ENCODE measurements at places on chromosomes 5 and 9. TPM values are rescaled to one million over a fixed set of nuclear protein-coding genes. Genes with fewer than 3 reads are reported as not detected.

GRCh38 chr5:93201061-93201460 lies 380.0 kb downstream of the NR2F1-AS1 start:
- no peak for DNase-seq

DNA sequence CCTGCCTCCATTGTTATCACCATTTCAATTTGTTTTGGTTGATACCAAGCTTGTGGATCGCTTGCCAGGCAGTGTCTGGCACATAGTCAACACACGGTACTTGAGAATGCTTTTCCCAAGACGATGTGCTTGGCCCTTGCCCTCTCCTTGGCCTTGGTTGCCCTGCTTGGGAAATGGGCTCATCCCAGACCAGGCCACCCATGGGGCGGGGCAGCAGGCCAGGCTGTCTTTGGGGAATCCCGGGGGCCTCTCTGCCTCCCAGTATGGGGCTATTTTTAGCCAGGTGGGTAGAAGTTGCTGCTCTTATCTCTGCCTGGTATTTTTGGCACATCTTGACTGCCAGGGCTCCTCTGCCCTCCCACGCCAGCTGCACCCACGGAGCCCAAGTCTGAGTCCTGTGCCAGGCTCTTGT lies 49.9 kb downstream of the LMX1B start:
- no peak for DNase-seq

- no peak for DNase-seq
Measured at GRCh38 chr5:135846311-135846710, 11.8 kb downstream of the SLC25A48 start.

LEAP2 gene
- total RNA-seq = 3.1 TPM

GRCh38 chr5:62779010-62779422 lies 200.4 kb downstream of the LRRC70 start:
- DNase-seq = no peak

RHOBTB3 gene
- total RNA-seq = 3.5 TPM

- no peak for DNase-seq
Measured at GRCh38 chr5:127960270-127960691, 123.3 kb upstream of the SLC12A2 start.

- no peak for DNase-seq
Measured at GRCh38 chr5:124643336-124643735, 103.1 kb downstream of the ZNF608 start.

GRCh38 chr5:116229131-116229689 lies 144.4 kb downstream of the COMMD10 start:
- no peak for DNase-seq

GRCh38 chr9:83920469-83920926 lies 734 bp downstream of the KIF27 start:
- no peak for DNase-seq

DNA sequence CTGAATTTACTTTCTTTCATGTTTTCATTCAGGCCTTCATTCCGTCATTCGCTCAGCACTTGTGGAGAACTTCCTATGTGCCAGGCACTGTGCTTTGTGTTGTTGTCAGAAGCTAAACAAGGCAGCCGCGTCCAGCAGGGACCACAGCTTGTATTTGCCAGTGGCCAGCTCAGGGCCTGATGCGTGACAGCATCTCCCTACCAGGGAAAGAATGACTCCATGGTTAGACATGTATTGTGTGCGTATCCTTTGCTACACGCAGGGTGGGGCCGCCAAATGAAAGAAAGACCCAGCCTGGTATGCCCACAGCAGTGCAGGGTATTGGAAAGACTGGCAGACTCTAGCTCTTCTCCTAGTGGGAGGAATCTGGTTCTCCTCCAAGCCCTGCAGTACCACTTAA lies 4.7 kb upstream of the COL27A1 start:
- DNase-seq = no peak

ABO gene
- not detected for total RNA-seq

DNA sequence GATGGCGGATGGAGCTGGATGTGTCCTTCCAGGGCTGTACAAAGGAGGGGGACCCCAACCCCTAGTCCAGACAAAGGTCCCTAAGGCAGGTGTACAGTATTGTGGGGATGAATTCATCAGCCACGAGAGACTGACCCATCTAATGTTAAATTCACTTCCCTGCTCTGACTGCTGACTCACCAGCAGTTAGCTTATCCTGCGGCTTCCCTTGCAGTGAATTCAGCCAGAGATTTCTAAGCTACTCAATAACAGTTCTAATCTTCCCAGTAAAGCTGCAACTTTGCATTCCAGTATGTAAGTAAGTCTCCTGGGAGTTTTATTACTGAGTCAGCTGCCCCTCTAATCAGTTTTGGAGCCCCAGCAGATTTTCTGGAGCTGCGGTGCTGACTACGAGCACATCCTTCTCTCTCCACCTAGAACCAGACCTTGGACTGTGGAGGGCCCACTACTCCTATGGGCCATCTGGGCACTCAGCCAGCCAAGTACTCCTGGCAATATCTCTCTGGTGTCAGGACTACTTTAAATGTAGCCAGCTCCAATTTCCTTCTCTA lies 16.1 kb downstream of the B4GALT1 start:
- no peak for DNase-seq

DNA sequence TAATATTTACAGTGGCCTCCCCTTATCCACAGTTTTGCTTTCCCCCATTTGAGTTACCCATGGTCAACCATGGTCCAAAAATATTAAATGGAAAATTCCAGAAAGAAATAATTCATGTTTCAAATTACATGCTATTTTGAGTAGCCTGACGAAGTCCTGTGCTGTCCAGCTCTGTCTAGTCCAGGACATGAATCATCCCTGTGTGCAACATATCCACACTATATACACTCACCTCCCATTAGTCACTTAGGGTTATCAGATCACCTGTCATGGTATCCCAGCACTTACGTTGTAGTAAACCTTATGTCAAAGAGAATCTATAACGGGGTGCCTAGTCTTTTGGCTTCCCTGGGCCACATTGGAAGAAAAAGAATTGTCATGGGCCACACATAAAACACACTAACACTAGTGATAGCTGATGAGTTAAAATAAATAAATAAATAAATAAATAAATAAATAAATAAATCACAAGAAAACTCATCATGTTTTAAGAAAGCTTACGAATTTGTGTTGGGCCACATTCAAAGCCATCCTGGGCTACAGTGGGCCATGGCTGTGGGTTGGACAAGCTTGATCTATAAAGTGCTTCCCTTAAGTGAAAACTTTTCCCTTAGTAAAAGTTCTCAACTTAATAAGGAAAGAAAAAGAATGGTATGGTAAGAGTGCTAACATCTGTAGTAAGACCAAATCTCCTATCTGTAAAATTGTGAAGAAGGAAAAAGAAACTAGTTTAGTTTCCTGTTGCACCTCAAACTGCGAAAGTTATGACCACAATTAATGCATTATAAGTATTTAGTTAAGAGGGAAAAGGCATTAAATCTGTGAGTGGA lies 15.9 kb upstream of the OMD start:
- no peak for DNase-seq

- peak; percentile 37 for DNase-seq
Measured at GRCh38 chr9:123329329-123329955, 26.6 kb upstream of the CRB2 start.

ZDHHC12 gene
- 49.5 TPM for total RNA-seq

COL23A1 gene
- not detected for total RNA-seq

Data from activated CD4-positive, alpha-beta T cell treated with anti-CD3 and anti-CD28 coated beads for 36 hours (primary cell).